Progenitor cell of endocrine pancreas (in vitro differentiated cells): ENCODE measurements at places on chromosomes 2 and 18. TPM values are rescaled to one million over a fixed set of nuclear protein-coding genes. Genes with fewer than 3 reads are reported as not detected.

DNA sequence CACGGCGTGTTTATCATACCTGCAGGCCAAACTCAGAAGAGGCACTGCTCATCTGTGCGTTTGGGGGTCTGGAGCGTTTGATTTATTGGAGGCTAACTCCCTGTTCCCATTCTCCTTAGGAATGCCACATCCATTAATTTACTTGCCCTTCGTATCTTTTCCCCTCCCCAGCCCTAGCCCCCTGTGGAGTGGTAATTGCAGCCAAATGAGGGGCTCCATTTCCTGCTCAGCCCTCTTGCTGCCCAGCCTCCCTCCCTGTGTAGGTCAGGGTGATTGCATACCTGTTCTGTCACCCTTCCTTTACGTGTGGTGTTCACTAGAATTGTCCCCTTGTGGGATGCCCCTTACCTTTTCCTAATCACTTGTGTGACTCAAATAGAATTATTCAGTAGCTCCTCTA lies 120.4 kb downstream of the MAP3K20 start:
- no peak for DNase-seq

DNA sequence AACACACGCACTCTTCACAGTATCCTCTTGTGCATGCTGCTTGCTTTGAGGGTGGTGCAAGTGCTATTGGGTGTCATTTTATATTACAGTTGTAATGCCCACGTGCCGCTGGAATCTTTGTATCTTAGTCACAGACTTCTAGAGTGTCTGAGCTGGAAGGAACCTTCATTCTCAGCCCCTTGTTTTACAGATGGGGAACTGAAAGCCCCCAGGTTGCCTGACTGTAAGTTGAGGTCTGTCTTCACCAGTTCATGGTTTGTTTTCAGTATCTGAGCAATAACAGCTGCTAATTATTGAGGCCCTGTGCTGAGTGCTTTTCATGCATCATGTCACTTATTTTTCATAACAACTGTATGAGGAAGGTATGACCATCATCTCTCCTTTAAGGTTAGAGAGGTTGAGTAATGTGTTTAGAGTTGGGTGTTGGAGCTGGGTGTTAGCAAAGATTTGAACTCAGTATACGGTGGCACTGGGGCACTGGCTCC lies 77.0 kb downstream of the PRKCE start:
- no peak for DNase-seq

DNA sequence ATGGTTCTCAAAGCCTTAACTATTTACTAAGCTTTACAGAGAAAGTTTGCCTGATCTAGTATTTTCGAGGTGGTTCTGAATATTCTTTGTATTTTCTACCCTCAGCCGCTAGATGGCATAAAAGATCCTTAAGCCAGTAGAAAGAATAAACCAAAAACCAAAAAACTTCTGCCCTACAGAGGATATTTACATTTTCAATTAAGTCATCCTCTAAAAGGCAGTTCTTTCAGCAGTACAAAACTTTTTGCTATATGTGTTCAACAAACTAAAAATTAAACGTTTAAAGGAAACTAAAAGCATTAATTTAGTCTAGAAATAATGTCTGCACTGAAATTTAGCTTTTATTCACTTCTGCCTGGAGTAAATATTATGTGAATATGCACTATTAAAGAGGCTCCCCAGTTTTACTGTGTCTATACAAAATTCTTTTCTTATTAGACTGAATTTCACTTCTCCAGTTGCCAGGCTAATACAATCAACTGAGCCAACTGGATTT lies 297.5 kb downstream of the PIEZO2 start:
- no peak for DNase-seq

DNA sequence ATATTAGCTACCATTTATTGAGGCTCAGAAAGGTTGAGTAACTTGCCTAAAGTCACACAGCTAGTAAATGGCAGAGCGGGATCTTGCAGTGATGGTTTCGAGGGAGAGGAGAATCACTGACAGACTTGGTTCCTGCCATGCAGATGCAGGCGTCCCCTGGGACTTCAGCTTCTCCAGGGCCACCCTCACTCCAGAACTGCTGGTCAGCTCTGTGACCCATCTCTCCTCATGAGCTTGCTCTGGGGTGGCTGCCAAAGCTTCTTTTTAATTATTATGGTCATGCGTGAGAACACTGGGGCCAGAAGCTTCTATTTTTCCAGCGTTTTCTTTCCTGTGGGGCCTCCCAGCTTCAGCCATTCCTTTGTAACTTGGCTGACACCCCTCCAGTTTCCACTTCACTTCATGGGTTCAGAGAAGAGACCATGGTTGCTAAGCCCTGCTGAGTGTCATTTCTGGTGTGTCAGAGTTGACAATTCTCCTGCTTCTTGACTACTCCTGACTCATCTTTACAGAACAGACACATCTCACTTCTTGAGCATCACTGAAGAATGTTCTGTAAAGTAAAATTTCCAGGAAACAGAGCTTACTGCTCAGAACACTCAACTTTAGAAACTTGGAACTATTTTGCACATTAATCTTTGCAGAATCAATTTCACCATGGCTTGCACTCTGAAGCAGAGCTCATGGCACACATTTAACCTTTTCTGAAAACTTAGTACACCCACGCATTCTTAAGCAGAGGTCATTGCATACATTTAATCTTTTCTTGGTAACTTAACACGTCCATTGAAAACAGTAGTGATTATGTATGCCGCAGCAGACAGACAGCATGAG lies 70.4 kb downstream of the IL1R2 start:
- DNase-seq, result no peak

GRCh38 chr18:6210349-6211173 lies 204.2 kb downstream of the L3MBTL4 start:
- DNase-seq, result no peak

DNA sequence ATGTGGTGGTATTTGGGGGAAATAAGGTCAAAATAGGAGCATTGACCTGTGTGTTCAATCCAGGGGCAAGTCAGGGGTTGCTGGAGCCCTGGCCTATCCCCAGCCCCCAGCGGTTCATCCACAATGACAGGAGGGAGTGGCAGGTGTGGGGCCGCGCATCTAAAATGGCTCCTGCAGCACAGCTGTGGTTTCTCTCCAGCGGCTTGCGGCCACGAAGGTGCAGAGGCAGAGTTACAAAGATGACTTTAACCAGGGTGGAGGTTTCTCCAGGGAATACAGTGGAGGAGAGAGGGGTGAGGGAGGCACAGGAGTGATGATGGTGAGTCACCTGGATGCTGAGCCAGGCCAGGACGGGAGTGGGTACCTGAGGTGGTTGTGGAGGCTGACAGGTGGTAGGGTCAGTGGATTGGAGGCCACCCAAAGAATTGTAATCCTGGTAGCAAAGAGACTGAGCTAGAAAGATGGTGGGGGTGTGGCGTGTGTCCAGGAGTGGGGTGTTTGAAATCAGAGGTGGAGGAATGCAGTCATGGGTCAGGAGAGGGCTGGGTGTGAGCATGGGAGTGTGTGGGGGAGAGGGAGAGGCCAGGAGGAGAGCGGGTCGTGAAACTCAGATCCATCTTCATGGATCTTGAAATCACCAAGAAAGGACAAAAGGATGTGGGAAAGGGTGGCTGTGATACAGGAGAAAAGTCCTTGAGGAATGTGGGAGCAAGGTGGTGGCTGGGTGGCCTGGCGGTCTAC lies 83.2 kb downstream of the CTIF start:
- DNase-seq, result no peak

DNA sequence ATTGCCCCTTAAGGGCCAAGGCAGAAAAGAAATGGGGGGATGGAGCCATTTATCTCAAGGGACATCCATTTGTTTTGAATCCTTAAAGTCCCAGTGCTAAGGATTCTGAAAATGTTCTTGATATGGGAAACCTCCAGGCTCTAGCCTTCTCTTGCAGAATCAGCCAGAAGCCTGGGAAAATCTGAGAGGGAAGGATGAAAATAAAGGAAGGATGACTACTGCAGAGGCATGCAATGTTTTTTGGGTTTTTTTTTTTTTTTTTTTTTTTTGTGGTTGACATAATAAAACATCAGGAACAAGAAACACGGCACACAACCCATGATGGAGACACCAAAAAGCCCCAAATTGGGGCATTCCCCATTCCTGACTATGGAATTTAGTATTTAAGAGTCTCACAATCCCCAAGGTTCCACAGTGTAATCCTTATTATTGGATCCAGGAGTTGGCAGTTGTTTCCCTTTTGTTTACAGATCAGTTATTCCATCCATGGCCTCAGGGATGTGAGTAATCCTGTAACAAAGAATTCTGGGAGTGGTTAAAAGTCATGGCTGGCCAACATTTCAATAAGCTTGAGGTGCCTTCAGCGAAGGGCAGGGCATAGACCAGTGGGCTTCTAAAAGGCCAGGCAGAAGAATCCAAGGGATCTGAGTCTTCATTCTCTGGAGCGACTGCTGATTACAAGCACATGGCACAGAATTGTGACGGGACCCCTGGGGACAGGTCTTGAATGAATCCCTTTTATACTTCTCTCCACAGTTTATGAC lies 337.5 kb downstream of the GULP1 start:
- no peak for DNase-seq

- no peak for DNase-seq
Measured at GRCh38 chr2:11410101-11410500, 55.9 kb downstream of the E2F6 start.

DNA sequence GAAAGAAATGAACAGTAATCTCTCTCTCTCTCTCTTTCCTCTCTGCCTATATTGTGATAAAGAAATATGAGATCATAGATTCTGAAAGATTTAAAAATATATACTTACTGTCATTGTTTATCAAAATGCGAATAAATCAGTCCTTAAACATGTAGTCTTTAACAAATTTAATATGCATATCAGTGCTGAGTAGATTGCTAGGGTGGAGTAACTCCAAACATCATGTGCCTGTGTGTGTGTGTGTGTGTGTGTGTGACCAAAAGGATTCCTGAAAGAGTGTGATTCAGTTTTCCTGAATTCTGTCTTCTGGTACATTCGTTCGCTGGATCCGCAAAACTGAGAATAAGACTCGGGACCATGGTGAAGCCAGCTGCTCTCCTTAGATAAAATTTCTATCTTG lies 24.0 kb upstream of the DSEL start:
- DNase-seq, result no peak

DNA sequence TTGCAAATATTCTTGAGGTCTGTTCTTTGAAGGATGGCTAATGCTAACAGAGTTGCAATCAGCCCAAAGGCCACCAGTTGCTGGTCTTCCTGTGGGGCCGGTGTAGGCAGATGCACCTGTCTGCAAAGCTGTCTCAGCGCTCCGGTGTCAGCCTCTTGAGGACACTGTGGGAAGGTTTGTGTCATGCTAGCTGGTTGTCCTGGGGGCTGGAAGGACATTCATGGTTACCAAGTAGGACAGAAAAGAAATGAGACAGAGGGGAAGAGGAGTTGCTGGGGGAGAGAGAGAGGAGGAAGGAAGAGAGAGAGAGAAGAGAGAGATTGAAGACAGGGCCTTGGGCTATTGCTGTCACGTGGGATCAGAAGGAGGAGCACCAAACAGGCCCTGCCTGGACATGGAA lies 639.6 kb upstream of the HS6ST1 start:
- no peak for DNase-seq

DNA sequence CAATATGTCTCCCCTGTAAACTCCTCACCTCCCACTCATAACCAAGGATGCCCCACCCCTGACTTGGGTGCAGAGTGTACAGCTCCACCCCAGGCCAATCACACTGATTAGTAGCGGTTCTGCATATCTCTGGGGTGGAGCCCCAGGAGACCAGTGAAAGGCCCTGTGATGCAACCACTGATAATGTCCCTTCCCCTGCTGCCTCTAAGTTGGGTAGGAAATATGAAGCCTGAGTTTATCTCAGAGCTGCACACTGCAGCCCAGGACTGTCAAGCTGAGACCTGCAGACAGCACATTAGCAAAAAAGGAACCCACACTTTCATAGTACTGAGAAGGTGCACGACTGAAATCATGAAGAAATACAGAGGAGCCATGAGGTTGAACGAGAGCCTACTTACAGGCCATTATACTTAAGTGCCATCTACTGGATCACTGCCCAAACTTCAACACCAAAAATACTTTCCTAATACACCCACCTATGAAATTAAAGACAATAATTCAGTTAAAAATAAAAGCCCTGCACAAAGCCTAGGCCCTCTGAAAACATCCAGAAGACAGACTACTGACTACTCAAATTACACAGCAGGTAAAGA lies 455.4 kb upstream of the LRRTM4 start:
- no peak for DNase-seq

DNA sequence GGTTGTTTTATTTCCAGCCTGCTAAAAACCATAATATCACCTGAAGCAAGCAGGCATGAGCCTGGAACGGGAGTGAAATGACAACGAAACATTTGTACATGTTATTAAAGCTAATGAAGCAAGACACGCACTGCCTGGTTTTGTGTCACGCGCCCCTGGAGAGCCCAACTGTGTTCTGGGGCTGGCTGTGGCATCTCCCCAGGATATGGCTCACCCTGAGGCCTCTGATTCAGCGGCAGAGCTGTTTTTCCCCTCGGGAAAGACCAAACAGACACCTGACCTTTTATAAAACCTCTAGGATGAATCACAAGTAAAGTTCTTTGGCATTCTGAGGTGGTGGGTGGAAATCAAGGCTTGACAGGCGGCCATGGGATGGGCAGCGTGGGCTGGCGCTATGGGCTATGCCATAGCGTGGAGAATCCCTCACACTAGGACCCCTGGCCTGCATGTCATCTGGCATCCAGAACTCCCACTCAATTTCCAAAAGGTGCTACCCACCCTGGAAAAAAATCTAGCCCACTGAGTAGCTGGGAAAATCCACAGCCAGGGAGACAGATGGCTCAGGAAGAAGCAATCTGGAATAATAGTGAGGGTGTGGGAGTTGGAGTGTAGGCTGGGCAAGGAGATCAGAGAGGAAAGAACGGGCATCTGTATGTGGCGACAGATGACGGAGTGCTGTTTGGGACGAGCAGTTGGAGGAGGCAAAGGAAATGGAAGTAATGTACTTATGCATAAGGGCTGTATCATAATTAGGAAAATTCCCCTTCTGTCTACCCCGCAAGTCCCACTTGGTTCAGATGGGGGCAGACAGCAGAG lies 262.0 kb downstream of the AFF3 start:
- DNase-seq, result no peak

DNA sequence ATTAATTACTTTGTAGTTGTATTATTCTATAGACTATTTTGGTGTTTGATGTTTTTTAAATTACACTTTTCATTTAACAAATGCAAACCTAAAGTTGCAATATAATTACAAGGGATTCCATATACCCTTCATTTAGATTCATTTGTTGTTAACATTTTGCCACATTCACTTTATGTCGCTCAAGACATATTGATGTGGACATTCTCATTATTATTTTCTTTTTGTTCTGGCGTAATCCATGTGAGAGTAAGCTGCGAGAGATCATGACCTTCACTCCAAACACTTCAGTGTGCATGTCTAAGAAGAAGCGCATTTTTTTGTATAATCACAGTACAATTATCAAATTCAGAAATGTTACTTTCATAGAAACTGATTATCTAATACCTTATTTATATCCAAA lies 280.6 kb downstream of the CALCRL start:
- DNase-seq, result no peak

GRCh38 chr2:240491483-240491882 lies 56.0 kb downstream of the GPC1 start:
- DNase-seq, result no peak

DNA sequence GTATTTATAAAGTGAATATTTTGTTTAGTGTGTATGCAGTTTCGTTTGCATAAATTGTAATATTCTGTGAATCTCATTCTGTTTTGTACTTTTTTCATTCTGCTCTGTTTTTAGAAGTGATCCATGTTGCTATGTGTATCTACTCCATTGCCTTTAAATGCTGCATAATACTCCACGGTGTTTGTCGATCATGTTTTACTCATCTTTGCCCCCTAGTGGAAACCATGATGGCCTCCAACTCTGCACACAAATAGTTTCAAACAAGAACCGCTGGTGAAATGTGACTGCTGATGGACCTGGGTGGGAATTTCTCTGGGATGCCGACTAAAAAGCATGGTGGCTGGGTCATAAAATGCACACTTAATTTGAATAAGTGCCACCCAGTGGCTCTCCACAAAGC lies 32.0 kb upstream of the SKOR2 start:
- DNase-seq, result no peak

The ZNF2 gene
- 5.7 and 6.5 TPM in 2 replicates for total RNA-seq

The SERPINB11 gene
- not detected in 2 replicates for total RNA-seq
